ENCODE measurements at places on chromosomes 1 and 21.

GRCh38 chr1:67420835-67421492 lies 9.2 kb downstream of the SERBP1 start:
- no peak for DNase-seq

- no peak for DNase-seq
These were observed 12.1 kb upstream of the GJB5 start for GRCh38 chr1:34742667-34743270.

- no peak for DNase-seq
These were observed 36.3 kb upstream of the NFASC start for GRCh38 chr1:204834336-204834735.

DNA sequence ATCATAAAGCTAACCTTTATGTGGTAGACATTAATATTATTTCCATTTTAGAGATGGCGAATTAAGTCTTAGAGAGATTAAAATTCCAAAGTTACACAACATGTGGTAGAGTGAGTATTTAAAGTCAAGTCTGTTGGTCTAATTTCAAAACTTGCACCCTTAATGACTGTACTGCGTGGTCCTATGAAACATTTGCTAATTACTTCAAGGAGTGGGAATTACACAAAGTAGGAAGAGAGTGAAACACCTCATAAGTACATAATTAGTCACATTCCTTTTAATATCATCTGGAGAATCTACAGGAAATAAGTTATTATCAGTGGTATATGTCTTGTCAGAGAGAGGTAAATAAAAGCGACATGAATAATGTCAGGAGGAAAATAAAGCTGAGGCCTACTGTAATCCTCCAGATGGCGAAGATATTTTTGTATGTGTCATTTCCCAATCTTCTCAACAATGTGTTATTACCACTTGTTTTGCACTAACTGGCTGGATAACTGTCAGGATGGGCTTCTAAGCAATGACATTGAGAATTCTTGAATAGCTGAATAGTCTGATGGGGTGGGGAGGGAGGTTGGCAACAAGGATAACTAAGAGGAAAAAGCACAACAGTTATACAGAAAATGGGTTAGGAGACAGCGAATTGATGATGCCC lies 95.5 kb downstream of the TNFSF18 start:
- no peak for DNase-seq

DNA sequence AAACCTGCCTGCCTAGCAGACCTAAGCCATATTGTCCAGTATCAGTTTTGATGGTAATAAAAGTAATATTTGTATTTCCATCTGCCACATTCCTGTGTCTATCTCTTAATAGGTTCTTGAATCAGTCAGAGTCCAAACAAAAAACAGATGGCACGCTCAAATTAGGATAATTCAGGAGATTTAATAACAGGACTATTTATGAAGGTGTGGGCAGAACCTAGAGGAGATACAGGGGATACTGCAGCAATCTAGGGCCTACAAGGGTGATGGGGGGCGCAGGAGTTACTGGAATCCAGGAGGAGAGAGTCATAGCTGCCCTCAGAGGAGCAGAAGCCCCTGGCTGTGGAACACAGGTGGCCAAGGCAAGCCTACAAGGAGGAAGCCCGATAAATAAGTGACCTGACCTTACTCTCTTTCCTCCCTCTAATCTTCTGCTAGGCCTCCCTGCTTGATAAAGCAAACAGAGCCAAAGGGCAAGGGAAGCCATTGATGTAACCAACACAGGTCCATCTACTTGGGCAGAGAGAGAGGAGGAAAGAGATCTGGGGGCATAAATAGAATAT lies 11.9 kb upstream of the HYI start:
- no peak for DNase-seq

- DNase-seq: no peak
These were observed 7.7 kb upstream of the HLCS start for GRCh38 chr21:36973986-36974850.

GRCh38 chr1:241631674-241632073 lies 8.5 kb downstream of the CHML start:
- no peak for DNase-seq

GRCh38 chr1:2195785-2196184 lies 1.2 kb upstream of the FAAP20 start:
- no peak for DNase-seq
